Progenitor cell of endocrine pancreas (in vitro differentiated cells): ENCODE measurements at places on chromosomes 5 and 9. TPM values are rescaled to one million over a fixed set of nuclear protein-coding genes. Genes with fewer than 3 reads are reported as not detected.

WWC1 gene
- 62.3 and 70.3 TPM in 2 replicates for total RNA-seq

LRRTM2 gene
- not detected in 2 replicates for total RNA-seq

BTNL3 gene
- total RNA-seq = not detected in 2 replicates

FOXD4L4 gene
- 0.16 and 0.19 TPM in 2 replicates for total RNA-seq

DNA sequence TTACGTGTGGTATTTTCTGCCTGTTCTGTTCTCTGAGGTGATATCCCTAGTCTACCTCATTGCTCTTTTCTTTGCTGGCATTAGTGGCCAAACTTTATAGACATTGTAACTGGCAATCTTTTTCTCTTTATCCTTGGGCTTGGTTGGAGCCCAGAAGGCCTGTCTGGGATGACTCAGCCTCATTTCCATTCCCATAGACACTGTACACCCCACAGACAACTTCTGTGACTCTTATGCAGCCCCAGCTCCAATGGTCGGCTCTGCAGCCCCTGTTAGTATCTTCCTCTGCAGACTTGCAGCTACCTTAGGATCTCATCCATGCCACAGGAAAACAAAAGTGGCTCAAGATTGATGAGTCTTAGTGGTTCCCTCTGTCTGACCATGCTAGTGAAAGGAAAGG is 79.8 kb downstream of the CFAP95 start:
- no peak overlapping the region for H3K27ac ChIP-seq
- no peak for DNase-seq
- H3K27me3 ChIP-seq = no peaks in the 10 kb centered on the region
- H3K36me3 ChIP-seq = no peaks in the 10 kb centered on the region
- H3K4me3 ChIP-seq = no peak overlapping the region

- H3K4me1 ChIP-seq = peaks cover 6% of the 10 kb centered on the region
- DNase-seq = no peak
- H3K4me3 ChIP-seq = no peak overlapping the region
- no peaks in the 10 kb centered on the region for H3K36me3 ChIP-seq
Observed at GRCh38 chr5:148623741-148624140, 30.6 kb downstream of the HTR4 start.

- no peak overlapping the region for H3K27ac ChIP-seq
- no peak overlapping the region for H3K4me3 ChIP-seq
- no peaks in the 10 kb centered on the region for H3K27me3 ChIP-seq
- H3K4me1 ChIP-seq = peaks cover 10% of the 10 kb centered on the region
- DNase-seq = no peak
Observed at GRCh38 chr5:78964889-78965288, 20.2 kb downstream of the ARSB start.

DNA sequence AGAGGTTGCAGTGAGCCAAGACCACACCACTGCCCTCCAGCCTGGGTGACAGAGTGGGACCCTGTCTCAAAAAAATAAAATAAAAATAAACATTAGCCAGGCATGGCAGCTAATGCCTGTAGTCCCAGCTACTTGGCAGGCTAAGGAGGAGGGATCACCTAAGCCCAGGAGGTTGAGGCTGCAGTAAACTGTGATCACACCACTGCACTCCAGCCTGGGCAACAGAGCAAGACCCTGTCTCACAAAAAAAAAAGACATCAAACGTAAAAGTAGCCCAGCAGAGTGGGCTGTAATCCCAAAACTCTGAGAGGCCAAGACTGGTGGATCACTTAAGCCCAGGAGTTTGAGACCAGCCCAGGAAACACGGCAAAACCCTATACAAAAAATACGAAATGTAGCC is 19.0 kb downstream of the UIMC1 start:
- no peak for DNase-seq
- H3K27me3 ChIP-seq = no peaks in the 10 kb centered on the region
- H3K36me3 ChIP-seq = peaks cover 23% of the 10 kb centered on the region
- no peaks in the 10 kb centered on the region for H3K4me1 ChIP-seq

- peaks cover 15% of the 10 kb centered on the region for H3K36me3 ChIP-seq
- peaks cover 14% of the 10 kb centered on the region for H3K4me1 ChIP-seq
- H3K4me3 ChIP-seq = no peak overlapping the region
- H3K27me3 ChIP-seq = no peaks in the 10 kb centered on the region
- H3K27ac ChIP-seq = no peak overlapping the region
Observed at GRCh38 chr9:77975036-77975435, 56.6 kb downstream of the GNAQ start.

DNA sequence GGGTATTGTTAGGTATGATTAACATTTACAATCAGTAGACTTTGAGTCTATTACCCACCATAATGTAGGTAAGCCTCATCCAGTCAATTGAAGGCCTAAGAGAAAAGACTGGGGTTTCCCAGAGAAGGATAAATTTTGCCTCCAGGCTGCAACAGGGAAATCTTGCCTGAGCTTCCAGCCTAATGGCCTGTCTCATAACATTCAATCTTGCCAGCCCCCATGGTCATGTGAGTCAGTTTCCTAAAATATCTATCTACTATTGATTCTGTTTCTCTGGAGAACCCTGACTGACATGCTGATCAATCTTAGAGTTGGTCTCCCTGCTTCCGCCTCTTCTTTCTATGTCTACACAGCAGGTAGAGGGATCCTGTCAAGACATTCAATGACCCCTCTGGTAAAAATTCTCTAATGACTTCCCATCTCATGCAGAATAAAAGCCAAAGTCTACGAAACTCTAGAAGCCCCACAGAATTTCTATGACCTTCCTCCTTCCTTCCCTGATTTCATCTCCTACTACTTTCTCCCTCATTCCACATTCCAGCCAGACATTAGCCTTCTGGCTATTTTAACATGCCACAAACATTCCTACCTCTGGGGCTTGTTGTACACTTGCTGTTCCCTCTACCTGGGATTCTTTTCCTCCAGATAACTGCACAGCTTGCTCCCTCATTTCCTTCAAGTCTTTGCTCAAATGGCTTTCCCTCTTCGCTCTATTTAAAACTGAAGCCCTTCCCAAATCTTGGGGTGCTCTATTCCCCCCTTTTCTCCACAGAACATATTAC is 60.2 kb downstream of the FBXW11 start:
- H3K27me3 ChIP-seq = no peaks in the 10 kb centered on the region
- DNase-seq = no peak
- H3K27ac ChIP-seq = peak overlapping the region; percentile 8
- H3K36me3 ChIP-seq = no peaks in the 10 kb centered on the region
- H3K4me1 ChIP-seq = peaks cover 19% of the 10 kb centered on the region

- H3K36me3 ChIP-seq = peaks cover 2% of the 10 kb centered on the region
- no peak overlapping the region for H3K4me3 ChIP-seq
- no peak for DNase-seq
- H3K27ac ChIP-seq = no peak overlapping the region
Observed at GRCh38 chr9:109460576-109460975, 37.5 kb downstream of the PTPN3 start.

GRCh38 chr9:3698531-3698930 is 172.7 kb upstream of the RFX3 start:
- H3K4me3 ChIP-seq = no peak overlapping the region
- H3K36me3 ChIP-seq = no peaks in the 10 kb centered on the region
- peak overlapping the region; percentile 4 for H3K27ac ChIP-seq
- H3K4me1 ChIP-seq = peaks cover 14% of the 10 kb centered on the region
- no peaks in the 10 kb centered on the region for H3K27me3 ChIP-seq

DNA sequence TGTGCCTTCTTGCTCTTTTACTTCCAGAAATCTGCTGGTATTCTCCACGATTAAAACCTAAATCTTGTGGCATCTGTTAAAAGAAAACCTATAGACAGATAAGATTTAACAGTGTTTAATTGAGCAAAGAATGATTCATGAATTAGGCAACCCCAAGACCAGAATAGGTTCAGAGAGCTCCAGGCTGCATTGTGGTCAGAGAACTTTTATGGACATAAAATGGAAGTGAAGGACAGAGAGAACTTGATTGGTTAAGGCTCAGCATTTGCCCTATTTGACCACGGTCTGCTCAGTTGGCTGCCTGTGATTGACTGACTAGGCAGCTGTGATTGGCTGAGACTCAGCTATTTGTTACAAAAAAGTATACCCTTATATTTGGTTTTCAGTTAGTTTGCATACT is 10.4 kb upstream of the SLC36A2 start:
- no peak overlapping the region for H3K27ac ChIP-seq
- H3K4me1 ChIP-seq = no peaks in the 10 kb centered on the region
- H3K27me3 ChIP-seq = no peaks in the 10 kb centered on the region
- no peaks in the 10 kb centered on the region for H3K36me3 ChIP-seq
- no peak for DNase-seq
- H3K4me3 ChIP-seq = no peak overlapping the region

- H3K36me3 ChIP-seq = peaks cover 19% of the 10 kb centered on the region
- H3K4me1 ChIP-seq = no peaks in the 10 kb centered on the region
- no peaks in the 10 kb centered on the region for H3K27me3 ChIP-seq
- no peak overlapping the region for H3K27ac ChIP-seq
Observed at GRCh38 chr5:95526871-95527270, 27.9 kb downstream of the SKIC3 start.

DNA sequence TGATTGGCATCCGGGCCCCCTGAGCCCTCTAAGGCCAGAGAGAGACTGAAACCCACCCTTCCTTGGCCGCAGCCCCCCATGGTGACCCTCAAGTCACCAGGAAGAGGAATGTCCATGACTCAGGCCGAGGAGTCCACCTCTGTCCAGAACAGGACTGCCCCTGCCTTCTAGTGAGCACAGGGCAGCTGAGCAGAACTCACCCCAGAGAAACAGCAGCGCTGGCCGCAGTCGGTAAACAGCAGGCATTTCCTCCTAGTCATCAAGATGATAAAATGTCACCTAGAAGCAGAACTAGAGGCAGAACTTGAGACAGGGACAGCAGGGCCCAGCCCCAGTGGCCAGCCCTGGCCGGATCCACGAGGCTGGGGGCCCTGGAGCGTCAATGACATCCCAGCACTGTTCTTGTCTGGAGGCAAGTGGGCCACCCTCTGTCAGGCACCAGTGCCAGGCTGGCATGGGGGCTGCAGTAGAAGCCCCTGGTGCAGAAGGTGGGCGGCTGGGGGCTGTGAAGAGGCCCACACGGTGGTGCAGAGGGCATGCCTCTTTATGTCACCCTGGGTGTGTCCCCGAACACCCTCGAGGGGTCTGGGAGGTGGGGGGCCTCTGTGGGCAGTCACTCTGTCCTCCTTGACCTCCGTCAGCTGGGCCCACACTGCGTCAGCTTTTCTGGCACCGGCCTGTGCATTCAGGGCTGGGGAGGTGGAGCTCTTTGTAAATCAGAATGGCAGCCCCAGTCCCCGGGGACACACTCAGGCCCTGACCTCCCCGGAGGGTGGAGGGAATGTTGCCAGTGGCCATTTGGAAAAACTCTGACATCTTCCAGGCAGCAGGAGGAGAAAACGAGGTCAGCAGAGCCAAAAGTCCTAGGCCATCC is 83.0 kb downstream of the NTNG2 start:
- H3K27ac ChIP-seq = no peak overlapping the region
- no peaks in the 10 kb centered on the region for H3K36me3 ChIP-seq
- peaks cover 6% of the 10 kb centered on the region for H3K4me1 ChIP-seq
- H3K27me3 ChIP-seq = peaks cover 34% of the 10 kb centered on the region
- no peak overlapping the region for H3K4me3 ChIP-seq

DNA sequence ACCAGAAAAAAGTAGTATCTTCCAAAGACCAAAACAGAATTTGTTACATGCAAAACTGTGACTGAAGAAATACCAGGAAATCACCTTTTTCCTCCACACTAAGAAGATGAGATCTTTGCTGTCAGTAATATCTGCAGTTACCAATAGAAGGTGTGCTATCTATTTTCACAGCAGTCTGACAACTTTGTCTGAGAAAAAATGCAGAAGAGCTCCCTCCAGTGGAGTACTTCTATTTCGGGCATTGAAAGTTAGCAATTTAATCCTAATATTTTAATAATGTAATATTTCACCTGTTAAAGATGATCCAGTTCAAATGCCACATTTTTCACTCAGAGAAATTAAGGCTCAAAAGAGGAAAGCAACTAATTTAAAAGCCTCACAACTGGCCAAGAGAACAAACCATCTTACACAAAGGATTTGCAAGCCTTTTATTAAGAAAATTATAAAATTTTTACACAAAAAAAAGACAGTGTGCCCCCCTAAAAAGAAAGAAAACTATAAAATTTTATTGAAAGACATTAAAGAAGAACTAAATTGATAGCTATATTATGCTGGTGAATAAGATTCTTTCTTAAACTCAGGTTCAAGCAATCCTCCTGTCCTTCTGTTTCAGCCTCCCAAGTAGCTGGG is 50.6 kb downstream of the DEPDC1B start:
- peaks cover 16% of the 10 kb centered on the region for H3K36me3 ChIP-seq
- no peak overlapping the region for H3K27ac ChIP-seq
- H3K4me3 ChIP-seq = no peak overlapping the region
- no peak for DNase-seq
- peaks cover 3% of the 10 kb centered on the region for H3K4me1 ChIP-seq

DNA sequence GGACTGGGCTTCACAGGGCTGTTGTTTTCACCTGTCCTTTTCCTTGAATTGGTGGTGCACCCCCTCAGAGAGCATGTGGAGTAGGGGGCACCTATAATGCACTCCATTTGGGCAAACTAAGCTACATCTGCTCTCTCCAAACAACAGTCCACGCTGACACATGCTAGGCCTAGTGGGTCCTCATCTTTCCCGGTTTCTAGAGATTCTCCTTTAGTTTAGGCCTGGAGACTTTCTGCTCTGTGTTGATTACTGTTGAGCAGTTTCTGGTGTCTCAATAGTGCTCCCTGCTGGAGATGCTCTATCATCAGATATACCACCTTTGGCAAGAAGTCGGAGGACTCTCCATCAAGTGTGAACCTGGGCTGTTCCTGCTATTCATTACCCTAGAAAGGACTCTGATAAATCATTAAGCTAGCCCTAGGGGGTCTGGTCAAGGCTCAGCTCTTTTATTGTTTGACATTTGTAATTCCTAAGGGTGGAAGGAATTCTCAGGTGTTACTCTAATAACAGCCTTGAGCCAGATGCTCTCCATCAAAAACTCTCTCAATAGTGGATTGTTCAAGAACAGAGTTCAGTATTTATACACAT is 64.0 kb upstream of the FYB1 start:
- DNase-seq = peak; percentile 10
- no peaks in the 10 kb centered on the region for H3K27me3 ChIP-seq
- peaks cover 6% of the 10 kb centered on the region for H3K36me3 ChIP-seq
- peaks cover 23% of the 10 kb centered on the region for H3K4me1 ChIP-seq
- peak overlapping the region; percentile 14 for H3K27ac ChIP-seq

DNA sequence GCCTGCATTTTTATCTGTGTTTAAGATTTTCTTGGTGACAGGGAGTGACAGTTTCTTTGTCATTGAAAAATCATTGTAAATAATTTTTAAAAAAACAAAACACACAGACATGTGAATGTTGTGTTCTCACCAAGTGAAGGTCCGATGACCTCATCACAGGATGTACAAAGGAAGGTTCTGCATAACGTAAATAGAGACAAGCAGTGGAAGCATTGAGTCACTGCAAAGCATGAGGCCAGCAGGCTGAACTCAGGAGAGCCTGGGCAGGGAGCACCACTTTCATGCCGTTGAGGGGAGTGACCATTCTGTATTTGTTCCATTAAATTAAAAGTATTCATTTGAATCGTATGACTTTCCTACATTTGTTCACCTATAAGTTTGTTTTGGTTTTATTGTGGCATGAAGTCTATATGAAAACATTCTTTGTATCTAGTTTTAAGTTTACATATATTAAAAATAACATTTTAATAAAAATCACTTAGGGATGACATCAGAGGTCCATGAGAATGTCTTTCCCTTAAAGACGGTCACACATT is 70.4 kb upstream of the TLE1 start:
- H3K4me1 ChIP-seq = no peaks in the 10 kb centered on the region
- no peak overlapping the region for H3K4me3 ChIP-seq
- H3K27ac ChIP-seq = no peak overlapping the region
- peaks cover 22% of the 10 kb centered on the region for H3K27me3 ChIP-seq
- no peaks in the 10 kb centered on the region for H3K36me3 ChIP-seq
- DNase-seq = no peak
